ENCODE measurements at places on chromosomes 1 and 21.

- DNase-seq: no peak
These were observed 384.3 kb downstream of the NTNG1 start for GRCh38 chr1:107525145-107525544.

DNA sequence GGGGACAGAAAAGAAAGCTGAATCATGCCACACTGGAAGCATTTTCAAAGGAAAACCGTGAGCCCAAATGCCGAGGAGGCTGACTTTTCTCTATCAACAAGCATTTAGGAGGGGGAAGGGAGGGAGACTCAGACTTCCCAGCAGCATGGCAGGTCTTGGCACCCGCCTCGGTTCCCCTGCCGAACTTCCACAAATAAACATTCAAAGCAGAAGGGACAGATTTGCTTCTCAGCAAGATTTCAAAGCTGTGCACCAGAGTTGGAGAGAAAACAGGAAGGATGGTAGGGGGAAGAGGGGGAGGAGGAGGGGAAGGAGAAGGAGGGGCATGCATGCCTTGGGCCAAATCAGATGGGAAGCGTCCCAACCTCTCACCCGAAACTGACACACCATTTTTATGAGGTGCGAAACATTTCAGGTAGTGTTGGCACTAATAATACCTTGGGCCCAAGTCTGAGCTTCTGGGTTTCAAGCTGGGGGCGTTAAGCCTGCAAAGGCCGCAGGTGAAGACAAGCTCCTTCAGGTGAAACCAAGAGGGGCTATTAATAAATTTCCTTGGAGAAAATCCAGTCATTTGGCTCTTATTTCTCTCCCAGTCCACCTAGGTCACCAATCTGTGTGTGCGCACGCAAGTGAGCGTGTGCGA is 26.4 kb downstream of the ABCA4 start:
- peak; percentile 55 for DNase-seq

DNA sequence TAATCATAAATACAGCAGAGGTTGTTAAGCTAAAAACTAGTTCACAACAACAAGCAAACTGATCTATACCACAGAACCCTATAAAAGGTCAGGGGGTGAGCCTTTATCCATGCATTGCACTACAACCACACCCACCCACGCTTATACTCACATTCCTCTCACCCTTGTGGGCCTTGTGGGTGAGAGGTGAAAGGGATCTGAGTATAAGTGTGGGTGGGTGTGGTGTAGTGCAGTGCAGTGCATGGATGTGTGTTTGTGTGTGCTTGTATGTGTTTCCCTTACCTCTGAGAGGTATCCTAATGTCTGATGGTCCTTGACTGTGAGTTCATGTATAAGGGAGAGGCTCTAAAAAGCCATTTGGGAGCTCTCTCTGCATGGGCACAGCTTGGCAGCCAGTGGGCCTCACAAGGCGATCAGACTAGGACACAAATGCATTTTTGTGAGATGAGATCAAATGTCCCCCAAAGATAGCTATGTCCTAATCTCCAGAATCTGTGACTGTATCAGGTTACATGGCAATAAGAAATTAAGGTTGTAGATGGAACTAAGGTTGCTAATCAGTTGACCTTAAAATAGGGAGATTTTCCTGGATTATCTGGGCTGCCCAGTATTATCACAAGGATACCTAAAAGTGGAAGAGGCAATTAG is 95.5 kb upstream of the DPT start:
- DNase-seq: no peak

DNA sequence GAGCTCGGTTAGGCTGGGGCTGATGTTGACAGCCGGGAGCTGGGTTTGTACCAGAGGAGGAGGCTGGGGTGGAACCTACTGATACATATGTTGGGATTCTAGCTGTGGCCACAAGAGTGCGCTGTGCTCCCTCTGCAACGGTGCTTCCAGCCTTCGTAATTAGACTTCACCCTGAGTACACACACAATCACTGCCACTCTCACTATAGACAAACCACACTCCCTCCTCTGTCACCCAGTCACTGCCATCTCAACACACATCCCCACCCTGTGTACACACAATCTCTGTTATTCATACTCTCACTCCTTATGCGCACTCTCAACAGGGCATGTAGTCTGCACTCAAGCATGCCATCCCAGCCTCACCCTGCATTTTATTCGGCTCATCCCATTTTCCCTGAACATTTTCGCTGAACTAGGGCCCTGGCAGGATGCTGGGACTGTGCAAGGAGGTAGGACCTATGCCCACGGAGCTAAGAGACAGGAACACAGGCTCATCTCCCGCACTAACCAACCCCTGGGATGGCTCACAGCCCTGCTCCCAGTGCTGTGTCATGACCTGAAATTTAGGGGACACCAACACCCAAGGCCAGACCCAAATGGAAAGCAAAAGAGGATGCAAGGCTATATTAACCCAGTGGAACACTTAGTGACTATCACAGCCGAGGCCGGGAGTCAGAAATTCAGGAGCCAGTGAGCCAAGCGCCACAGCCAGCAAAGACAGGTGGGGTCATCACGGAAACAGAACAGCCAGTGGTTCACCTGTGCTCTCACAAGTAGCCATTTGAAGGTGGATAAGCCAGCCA is 5.7 kb downstream of the GJB3 start:
- DNase-seq: peak; percentile 56

GRCh38 chr1:26761217-26761616 is 26.5 kb upstream of the PIGV start:
- DNase-seq: no peak

DNA sequence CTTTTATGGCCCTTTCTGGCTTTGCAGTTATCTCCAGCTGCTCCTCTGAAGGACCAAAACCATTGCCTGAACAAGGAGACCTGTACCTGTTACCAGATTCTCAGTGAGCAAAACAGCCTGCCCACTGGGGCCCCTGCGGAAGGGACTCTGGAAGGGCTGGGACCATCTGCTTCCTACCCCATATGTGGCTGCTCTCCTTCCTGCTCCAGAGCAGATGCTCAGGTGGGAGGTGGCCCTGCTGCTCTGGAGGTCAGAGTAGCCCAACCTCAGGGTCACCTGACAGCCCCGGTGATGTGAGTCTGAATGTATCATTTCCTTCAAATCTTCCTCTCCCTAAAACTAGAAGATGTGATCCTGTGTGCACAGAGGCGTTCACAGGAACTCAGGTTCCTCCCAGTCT is 33.6 kb downstream of the PRDM16 start:
- DNase-seq: no peak

DNA sequence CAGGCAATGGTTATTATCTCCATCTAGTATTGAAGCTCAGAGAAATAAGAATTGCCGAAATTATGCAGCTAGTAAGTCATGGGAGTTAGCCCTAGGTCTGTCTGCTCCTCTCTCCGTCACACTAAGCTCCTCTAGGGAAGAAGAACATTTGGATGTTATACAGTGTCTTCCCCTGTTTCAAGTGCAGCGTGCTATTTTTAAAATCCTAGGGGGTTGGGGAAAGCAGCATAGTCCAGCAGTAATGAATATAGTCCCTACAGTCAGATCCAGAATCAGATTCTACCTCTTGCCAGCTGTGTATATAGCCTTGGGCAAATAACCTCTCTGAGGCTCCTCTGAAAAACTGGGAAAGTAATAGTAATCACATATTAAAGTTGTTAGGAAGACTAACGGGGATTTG is 44.5 kb upstream of the OSBPL9 start:
- no peak for DNase-seq

GRCh38 chr21:31720739-31721138 is 11.2 kb downstream of the SCAF4 start:
- DNase-seq: no peak

DNA sequence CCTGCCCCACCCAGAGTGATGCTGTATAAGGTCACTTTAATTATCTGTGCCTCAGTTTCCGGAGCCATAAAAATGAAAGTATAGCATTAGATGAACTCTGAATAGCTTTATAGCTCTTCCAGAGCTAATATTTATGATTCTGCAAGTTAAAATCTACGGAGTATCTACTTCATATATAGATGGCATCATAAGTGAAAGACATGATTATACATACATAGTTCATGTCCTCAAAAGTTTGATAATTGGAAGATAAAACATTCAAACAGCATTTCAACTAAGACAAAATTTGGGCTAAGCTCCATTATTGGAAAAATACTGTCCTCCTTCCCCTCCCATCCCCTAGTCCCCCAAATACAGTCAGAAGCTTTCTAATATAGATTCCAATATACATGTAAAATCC is 4.2 kb downstream of the AKT3 start:
- DNase-seq: no peak

GRCh38 chr1:245859493-245860114 is 647.5 kb downstream of the SMYD3 start:
- DNase-seq: no peak

- no peak for DNase-seq
These were observed 164.8 kb upstream of the COL11A1 start for GRCh38 chr1:103273106-103273505.

- DNase-seq: no peak
These were observed 77.9 kb downstream of the TENT5C start for GRCh38 chr1:117683571-117684285.
